ENCODE measurements at places on chromosomes 7 and 10.

- DNase-seq, result no peak
Observed at GRCh38 chr10:101073631-101074030, 11.8 kb downstream of the KAZALD1 start.

DNA sequence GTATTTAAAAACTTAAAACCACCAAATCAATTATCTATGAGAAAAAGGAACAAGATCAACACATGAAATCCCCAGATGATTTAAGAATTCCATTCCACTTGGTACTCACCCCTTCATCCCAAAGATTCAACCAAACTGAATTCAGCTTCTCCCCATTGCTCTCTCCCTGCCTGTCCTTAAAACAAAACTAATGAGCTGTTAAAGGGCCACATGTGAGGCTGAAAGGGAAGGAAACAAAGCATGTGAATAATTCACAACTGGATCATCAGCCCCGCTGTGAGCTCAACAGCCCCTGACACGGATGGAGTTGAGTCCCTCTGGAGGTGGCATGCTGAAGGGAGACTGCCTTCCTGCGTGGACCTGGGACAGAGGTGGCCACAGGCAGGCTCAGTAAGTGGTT, 32.9 kb downstream of the VOPP1 start:
- DNase-seq, result no peak

- DNase-seq, result peak; percentile 10
Observed at GRCh38 chr7:17939211-17939605, 1.1 kb downstream of the SNX13 start.

- no peak for DNase-seq
Observed at GRCh38 chr10:16741540-16741939, 75.7 kb downstream of the RSU1 start.

DNA sequence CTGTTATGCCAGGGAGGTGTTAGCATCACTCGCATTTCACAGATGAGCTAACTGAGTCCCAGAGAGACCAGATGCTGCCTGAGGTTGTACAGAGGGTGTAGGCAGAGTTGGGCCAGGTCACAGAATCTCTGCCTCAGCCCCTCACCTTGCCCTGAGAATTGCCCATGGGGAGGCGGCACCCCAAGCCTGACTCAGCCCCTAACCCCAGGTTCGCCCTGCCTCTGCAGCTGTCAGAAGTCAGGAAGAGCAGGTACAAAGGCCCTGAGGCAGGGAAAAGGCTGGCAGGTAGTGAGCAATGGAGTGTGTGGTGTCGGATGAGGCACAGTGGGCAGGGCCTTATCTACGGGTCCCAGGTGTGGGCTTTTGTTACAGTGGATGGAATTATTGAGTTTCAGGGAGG, 79.4 kb downstream of the MYL10 start:
- DNase-seq, result no peak

All from renal pelvis (tissue), 12 donors.